GM12891 (cell line): ENCODE measurements at places on chromosomes 7 and 10.

GRCh38 chr10:22071332-22071731 lies 67.8 kb upstream of the DNAJC1 start:
- DNase-seq = no peak

DNA sequence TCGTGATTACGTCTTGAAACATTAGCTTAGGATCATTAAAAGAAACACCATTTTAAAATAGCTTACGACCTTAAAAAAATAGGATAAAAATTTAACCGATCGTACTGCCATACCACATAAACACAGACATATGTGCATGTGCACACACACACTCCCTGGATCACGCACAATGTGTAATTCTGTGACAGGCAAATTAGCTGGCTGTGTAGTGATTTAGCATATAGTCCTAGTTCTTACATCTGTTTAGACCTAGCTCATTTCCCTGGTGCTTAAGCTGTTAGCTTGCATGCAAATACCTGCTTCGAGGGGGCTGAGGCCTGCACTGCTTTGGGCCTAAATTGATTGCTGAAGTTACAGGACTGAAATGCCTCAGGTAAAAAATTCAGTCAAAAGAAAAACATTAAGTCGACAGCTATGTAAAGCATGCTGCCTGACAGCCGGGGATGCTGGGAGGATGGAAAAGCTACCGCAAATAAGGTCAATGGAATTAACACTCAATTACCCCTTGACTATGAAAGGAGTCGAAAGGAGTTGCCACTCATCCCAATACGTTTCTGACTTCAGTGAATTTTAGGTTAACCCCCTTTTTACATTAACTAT lies 267.1 kb upstream of the FZD8 start:
- no peak for DNase-seq

GRCh38 chr10:58104351-58104751 lies 163.3 kb downstream of the IPMK start:
- no peak for DNase-seq

GRCh38 chr10:43201545-43202131 lies 63.4 kb downstream of the CSGALNACT2 start:
- peak; percentile 8 for DNase-seq

- no peak for DNase-seq
Measured at GRCh38 chr7:159125955-159126270, 18.8 kb downstream of the VIPR2 start.
